Esophagus muscularis mucosa (tissue), 4 donors: ENCODE measurements at places on chromosomes 5 and 9. TPM values are rescaled to one million over a fixed set of nuclear protein-coding genes. Genes with fewer than 3 reads are reported as not detected.

DNA sequence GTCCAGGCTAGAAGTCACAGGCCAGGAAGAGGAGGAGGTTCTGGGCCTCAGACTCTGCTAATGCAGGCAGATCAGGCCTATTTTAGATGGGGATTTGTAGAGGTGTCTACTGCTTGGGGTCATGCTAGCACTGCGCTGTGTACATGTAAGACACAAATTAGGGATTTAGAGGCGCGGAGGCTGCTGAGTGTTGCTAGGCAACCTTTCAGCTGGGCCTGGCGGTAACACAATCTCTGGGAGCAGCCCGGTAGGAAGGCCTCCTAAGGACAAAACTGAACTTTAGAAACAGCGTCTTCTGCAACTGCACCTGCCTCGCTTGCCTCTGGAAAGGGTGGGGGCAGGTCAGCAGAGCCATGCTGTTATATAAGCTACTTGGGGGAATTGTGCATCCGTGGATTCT, 147.9 kb downstream of the MACROH2A1 start:
- peak; percentile 89 for DNase-seq

Gene NR2F1
- 17.4 TPM for total RNA-seq

DNA sequence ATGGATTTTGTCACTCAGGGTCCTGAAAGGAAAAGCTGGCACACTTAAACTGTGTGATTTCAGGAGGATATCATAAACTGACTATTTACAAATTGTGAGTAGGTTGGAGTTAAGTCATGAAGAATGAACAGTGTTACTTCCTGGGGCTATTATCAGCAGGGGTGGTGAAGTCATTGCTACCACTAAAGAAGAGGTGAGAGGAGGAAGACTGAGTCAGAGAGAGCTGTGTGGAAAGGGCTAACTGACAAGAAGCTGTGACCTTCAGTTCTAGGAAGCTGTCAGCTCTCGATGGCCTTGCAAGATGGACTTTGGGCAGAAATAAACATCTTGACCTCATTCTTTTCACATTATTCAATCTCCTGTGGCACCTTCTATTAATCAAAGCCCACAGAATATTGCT, 72.3 kb upstream of the STARD4 start:
- no peak for DNase-seq

Gene RNF44
- 22.1 TPM for total RNA-seq

GRCh38 chr5:62707131-62707530, 128.5 kb downstream of the LRRC70 start:
- no peak for DNase-seq

DNA sequence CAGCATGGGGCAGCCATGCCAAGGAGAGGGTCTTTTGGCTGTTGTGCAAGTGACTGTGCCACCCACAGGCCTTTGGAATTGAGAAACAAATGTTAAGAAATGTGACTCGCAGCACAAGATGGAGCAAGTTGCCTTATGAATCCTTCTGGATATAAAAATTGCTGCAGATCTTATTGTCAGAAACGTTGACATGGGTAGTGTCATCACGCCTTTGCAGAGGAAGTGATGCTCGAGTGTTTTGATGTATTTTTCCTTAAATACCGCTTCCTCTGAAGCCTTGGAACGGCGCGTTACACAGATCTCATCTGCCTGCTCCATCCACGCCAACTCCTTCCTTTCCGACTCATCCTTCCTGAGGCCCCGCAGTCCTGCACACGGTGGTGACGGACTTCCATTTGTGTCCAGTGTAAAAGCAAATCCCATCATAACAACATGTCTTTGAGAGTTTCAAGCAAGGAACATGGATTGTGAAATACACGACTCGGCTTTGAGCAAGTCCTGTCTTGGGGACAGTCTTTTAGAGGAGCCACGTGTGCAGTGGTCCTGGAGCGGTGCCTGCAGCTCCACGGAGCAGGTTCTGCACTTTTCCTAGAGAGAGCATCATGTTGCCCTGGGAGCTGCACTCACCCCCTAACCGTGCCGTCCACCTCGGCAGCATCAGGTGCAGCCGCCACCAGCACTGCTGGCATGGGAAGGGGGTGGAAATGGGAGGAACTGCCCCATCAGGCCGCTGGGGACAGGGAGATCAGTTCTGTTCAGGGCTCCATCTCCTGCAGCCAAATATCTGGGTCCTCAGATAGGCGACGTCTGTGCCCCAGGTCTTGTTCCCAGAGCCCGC, 15.1 kb downstream of the ROPN1L start:
- no peak for DNase-seq

Gene RALGDS
- 59.3 TPM for total RNA-seq

Gene SPATA31A3
- not detected for total RNA-seq

DNA sequence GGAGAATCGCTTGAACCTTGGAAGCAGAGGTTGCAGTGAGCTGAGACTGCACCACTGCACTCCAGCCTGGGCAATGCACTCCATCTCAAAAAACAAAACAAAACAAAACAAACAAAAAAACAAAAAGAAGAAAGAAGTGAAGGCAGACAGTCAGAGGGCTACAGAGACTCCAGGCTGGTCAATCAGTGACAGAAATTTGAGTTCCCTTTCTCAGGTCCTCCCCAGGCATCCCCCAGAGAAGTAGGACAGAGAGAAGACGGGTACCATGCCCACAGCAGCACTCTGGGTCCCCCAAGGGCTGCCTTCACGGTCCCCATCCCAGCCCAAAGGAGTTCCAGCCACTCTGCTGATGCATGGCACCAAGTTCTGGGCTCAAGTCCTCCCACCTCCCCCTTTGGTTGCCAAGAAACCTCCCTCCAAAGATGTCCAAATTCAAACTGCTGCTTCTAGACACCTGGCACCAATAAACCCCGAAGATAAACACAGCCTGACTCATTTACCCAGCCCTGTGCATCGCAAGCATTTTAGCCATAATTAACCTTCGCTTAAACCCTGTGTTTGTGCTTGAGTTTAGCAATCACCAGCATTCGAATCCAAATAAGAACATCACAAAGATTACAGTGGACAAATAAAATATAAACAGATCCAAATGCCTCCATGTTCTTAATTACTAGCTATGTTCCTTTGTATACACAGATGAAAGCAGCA, 24.0 kb downstream of the SEMA4D start:
- no peak for DNase-seq

GRCh38 chr5:125461641-125462072, 715.2 kb upstream of the ZNF608 start:
- no peak for DNase-seq

Gene ARAP3
- 9.0 TPM for total RNA-seq

DNA sequence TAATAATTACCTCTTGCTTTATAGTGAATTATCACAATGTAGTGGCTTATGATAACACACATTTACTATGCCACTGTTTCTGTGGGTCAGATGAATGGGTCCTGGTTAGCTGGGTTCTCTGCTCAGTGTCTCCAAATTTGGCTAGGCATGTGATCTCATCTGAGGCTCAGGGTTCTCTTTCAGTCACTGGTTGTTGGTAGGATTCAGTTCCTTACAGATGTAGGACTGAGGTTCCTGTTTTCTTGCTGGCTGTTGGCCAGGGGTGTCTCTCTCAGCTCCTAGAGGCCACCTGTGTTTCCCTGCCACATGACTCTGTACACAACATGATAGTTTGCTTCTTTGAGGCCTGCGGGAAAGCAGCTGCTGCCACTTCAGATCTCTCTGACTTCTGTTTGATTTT, 7.1 kb downstream of the NFX1 start:
- DNase-seq: no peak

Gene IFNE
- total RNA-seq: not detected

- no peak for DNase-seq
Measured at GRCh38 chr9:21608200-21608599, 126.1 kb upstream of the IFNE start.

DNA sequence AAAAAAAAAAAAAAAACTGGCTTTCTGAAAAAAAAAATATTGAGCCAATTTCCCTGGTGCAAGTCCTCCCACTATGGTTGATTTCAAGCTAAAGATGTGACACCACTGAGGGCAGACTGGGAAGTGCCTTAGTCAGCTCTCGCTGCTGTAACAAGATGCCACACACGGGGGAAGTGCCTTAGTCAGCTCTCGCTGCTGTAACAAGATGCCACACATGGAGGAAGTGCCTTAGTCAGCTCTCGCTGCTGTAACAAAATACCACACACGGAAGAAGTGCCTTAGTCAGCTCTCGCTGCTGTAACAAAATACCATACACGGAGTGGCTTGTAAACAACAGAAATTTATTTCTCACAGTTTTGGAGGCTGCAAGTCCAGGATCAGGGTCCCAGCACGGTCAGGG, 23.4 kb downstream of the BTNL9 start:
- DNase-seq: peak; percentile 14

Gene JAK2
- total RNA-seq: 27.0 TPM

Gene PNPLA7
- 6.2 TPM for total RNA-seq

DNA sequence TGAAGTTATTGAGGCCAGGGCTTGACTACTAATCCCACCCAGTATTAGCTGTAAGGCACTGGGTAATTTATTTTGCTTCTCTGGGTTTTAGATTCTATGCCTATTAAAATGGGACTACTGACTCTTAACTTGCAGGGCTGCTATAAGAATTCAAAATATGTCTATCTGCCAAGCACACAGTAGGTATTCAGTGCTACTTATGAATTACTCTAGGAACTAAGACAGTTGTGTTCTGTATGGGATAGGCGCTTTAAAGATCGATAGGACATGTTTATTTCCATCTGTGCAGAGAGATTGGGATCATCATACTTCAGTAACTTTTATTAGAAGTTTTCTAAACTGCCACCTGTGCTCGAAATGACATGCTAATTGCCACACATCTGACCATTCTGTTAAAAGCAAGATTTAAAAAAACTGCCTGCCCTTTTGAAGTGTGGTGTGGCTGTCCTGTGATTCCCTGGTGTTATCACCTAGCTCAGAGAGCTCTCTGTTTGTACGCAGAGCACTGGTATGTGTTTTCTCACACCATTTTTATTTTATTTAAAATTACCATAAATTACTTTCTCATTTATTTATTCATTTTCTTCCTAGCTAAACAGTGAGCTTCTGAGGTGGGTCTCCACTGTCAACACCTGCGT, 58.7 kb downstream of the FYB1 start:
- no peak for DNase-seq

GRCh38 chr5:115264786-115265185, 2.1 kb upstream of the PGGT1B start:
- no peak for DNase-seq

Gene SPINK7
- not detected for total RNA-seq

Gene ARSB
- total RNA-seq: 75.6 TPM

DNA sequence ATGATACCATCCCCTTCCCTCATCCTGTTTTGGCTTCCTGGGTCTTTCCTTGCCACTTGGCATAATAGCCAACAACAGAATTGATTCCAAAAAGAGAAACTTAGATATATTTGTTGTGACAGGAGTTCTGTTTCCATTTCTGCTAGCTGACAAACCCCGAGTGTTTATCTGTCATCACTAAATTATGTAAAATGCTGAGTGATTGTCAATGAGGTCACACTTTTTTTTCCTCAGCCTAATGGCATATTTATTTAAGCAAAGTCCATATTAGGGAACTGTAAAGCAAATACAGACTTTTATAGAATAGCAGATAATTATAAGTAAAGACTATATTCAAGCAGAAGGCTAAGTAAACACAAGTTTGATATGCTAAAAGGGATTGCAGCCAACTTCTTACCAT, 64.0 kb downstream of the RGS7BP start:
- DNase-seq: no peak

GRCh38 chr9:97900738-97901565, 21.3 kb downstream of the TRMO start:
- peak; percentile 26 for DNase-seq

- no peak for DNase-seq
Measured at GRCh38 chr9:92425474-92425873, 1.2 kb upstream of the OMD start.

GRCh38 chr9:101664453-101664852, 69.7 kb upstream of the PPP3R2 start:
- no peak for DNase-seq

DNA sequence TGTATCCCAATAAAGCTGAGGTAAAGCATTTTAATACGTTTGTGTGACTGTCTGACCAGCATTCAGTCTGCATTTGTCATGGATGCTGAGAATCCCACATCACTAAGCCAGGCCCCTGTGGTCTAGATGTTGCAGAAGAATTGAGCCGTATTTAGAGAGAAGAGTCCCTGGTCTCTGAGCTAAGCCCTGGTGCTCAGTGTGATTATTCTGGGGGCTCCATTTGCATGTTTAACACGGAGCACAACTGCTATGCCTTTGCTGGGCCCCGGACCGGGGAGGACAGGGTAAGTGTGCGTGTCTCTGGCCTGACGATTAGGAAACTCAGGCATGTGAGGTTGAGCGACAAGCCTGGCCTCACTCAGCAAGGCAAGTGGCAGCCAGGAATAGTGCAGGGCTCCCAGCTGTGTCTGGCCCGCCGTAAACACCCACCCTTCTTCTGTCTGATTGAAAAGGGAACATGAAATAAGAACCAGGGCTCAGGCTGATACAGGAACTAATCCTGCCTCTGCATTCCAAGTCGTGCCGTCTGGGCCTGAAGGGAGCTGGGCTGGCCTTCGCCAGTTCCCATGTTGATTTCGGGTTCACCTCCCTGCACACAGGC, 22.3 kb downstream of the FAM78A start:
- no peak for DNase-seq

Gene MYMK
- total RNA-seq: not detected

GRCh38 chr5:39005566-39006232, 68.5 kb downstream of the RICTOR start:
- DNase-seq: no peak

GRCh38 chr5:173618927-173619519, 2.6 kb upstream of the BOD1 start:
- DNase-seq: no peak

DNA sequence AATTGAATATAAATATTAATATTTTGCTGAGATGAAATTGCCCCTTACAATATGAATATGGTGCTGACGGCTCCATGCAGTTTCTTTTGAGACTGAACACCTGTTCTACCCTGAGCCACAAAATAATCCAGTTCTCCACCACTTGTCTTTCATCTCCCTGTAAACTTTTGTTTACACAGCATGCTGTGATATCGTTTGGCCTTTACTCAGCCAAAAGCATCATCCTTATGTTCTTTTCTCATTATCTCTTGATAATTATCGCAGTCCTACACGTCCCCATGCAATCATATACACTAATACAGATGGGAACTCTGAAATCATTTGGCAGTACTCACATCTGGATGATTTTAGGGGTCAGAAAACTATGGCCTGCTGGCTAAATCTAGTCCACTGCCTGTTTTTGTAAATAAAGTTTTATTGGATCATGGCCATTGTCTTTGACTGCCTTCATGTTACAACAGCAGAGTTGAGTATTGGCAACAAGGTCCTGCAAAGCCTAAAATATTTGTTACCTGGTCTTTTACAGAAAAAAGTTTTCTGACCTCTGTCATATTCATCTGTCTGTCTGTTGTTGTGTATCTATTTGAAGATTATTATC, 53.3 kb downstream of the AOPEP start:
- DNase-seq: no peak
